HepG2 (cell line): ENCODE measurements at places on chromosomes 7 and 10. TPM values are rescaled to one million over a fixed set of nuclear protein-coding genes. Genes with fewer than 3 reads are reported as not detected.

Gene CFAP70
- 0.33 and 0.38 TPM in 2 replicates for polyA plus RNA-seq

Gene CDK14
- polyA plus RNA-seq, result 0.16 and 0.26 TPM in 2 replicates

Gene ABCB8
- polyA plus RNA-seq, result 6.6 and 6.9 TPM in 2 replicates

Gene PKD2L1
- 0.15 and 0.27 TPM in 2 replicates for polyA plus RNA-seq

Gene EFCAB10
- not detected in 2 replicates for polyA plus RNA-seq

Gene ITGA8
- not detected in 2 replicates for polyA plus RNA-seq

Gene BICC1
- 1.3 and 1.5 TPM in 2 replicates for polyA plus RNA-seq

Gene GFRA1
- not detected in 2 replicates for polyA plus RNA-seq

Gene IGF2BP3
- 33.5 and 39.5 TPM in 2 replicates for polyA plus RNA-seq

Gene GPR15LG
- polyA plus RNA-seq, result not detected in 2 replicates

Gene ZNF394
- polyA plus RNA-seq, result 7.8 and 8.6 TPM in 2 replicates

Gene KLF14
- polyA plus RNA-seq, result not detected in 2 replicates

Gene CUEDC2
- polyA plus RNA-seq, result 18.4 and 19.3 TPM in 2 replicates

Gene HOXA10
- polyA plus RNA-seq, result 0.03 TPM in 1 of 2 replicates, not detected in the other

Gene ZNF485
- 1.1 and 1.4 TPM in 2 replicates for polyA plus RNA-seq

Gene FFAR4
- polyA plus RNA-seq, result 0.09 and 0.17 TPM in 2 replicates

Gene TMEM176B
- not detected in 2 replicates for polyA plus RNA-seq

Gene IL2RA
- not detected in 2 replicates for polyA plus RNA-seq

Gene NPFFR1
- polyA plus RNA-seq, result not detected in 2 replicates

Gene VKORC1L1
- 15.3 and 16.5 TPM in 2 replicates for polyA plus RNA-seq

Gene TTYH3
- polyA plus RNA-seq, result 50.0 and 80.3 TPM in 2 replicates

Gene LIPN
- not detected in 2 replicates for polyA plus RNA-seq

Gene SH2B2
- 1.3 and 1.7 TPM in 2 replicates for polyA plus RNA-seq

Gene CDNF
- 0.29 and 0.40 TPM in 2 replicates for polyA plus RNA-seq

Gene LIPM
- not detected in 2 replicates for polyA plus RNA-seq

Gene MUC3A
- 0.01 and 0.07 TPM in 2 replicates for polyA plus RNA-seq

Gene OR2A12
- polyA plus RNA-seq, result 0.18 TPM in 1 of 2 replicates, not detected in the other

Gene DNAJC12
- 42.6 and 43.9 TPM in 2 replicates for polyA plus RNA-seq

Gene OPALIN
- not detected in 2 replicates for polyA plus RNA-seq

Gene ACTL6B
- polyA plus RNA-seq, result not detected in 2 replicates

Gene GDF2
- polyA plus RNA-seq, result not detected in 2 replicates

Gene EPO
- 25.7 and 26.2 TPM in 2 replicates for polyA plus RNA-seq

Gene KBTBD2
- 20.1 and 24.0 TPM in 2 replicates for polyA plus RNA-seq

Gene XPNPEP1
- 55.5 and 76.1 TPM in 2 replicates for polyA plus RNA-seq

Gene DPY19L1
- polyA plus RNA-seq, result 14.2 and 18.9 TPM in 2 replicates

Gene TCAF2
- polyA plus RNA-seq, result 1.8 and 2.8 TPM in 2 replicates
